SK-MEL-5 (cell line): ENCODE measurements at places on chromosomes 7 and 10.

- no peak for DNase-seq
Measured at GRCh38 chr7:79855172-79855571, 279.5 kb upstream of the GNAI1 start.

GRCh38 chr7:127251465-127252376 is 1.0 kb downstream of the GRM8 start:
- DNase-seq, result no peak

- DNase-seq, result peak; percentile 59
Measured at GRCh38 chr10:61024856-61025201, 80.8 kb upstream of the RHOBTB1 start.

- no peak for DNase-seq
Measured at GRCh38 chr7:40263752-40264390, 129.1 kb downstream of the SUGCT start.

DNA sequence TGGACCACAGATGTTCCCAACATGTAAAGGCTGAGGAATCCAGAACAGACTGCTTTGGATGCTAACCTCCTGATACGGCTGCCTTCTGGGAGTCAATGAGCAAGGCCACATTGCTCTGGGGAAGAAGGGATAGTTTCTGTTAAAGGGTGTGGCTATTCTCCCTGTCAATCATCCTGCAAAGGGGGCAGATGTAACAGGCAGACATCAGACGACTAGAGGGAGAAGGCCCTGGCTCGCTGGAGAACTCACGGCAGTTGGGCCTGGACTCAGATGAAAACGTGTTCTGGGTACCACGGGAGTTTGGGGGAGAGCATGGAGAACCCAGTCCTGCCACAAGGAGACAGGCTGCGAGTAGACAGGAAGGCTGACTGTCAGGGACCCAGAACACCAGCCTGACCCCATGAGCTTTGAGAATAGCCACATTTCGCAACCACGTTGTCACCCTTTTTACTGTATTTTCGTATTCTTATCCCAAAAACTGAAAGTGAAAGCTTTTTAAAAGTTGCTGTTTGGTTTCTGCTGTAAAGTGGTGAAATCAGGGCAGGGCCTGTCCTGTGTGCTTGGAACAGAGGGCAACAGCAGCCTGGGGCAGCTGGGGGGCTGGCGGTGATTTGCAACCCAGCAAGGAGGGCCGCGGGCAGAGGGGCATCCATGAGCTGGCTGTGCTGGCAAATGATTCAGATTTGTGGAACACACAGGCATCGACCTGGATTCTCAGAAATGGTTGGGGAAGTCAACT is 95.3 kb downstream of the MYOF start:
- no peak for DNase-seq

DNA sequence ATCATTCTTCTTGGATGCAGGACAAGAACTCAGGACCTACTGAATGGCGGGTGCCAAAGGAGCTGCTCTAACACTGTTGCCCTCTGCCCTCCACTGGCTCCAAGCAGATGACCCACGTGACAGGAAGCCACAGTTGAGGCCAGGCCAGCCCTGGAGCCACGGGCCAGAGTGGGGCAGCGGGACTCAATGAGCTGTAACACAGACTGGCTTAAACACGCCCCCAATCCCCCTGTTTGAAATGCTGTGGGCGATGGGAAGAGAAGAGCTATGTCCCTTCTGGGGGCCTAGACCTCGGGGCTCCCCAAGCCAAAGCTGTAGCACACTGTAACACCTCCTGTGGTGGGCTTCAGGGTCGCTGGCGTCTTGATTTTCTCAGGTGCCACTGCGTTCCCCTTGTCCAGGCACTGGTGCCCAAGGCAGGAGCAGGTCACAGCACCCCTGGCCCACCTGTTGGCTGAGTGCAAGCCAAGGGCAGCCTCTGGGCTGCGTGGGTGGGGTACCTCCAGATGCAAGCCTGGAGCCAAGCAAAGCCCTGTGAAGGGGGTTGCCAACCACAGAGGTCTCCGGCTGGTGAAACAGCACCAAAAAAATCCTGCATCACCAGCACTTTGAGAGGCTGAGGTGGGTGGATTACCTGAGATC is 18.6 kb upstream of the ZMIZ2 start:
- no peak for DNase-seq

GRCh38 chr10:16592378-16592777 is 70.7 kb upstream of the C1QL3 start:
- no peak for DNase-seq

DNA sequence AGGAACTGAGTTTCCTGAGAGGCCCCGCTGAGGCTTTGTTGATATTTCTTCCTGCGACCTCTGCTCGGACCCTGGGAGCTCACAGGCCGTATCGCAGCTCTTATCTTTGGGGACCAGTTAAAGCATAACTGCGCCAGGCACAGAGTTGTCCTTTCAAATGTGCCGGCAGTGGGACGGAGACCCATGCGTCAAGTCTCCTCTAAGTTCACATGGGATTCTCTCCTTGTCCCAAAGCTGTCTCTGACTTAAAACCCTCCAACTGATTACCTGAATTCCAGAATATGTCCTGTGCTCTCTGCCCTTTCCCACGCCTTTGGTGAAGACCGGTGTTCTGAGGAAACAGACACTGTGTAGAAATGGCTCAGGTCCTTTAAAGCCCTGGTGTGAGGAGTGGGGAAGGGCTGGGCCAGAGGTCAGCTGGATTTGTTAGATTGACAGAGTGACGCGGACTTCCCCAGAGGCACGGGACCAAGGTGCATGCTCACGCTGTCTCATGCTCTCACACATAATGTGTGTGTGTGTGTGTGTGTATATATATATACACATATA is 169.8 kb downstream of the EGFR start:
- no peak for DNase-seq

- DNase-seq, result no peak
Measured at GRCh38 chr10:69731184-69731583, 70.5 kb upstream of the COL13A1 start.

GRCh38 chr10:132653721-132654120 is 116.1 kb downstream of the INPP5A start:
- DNase-seq, result no peak

DNA sequence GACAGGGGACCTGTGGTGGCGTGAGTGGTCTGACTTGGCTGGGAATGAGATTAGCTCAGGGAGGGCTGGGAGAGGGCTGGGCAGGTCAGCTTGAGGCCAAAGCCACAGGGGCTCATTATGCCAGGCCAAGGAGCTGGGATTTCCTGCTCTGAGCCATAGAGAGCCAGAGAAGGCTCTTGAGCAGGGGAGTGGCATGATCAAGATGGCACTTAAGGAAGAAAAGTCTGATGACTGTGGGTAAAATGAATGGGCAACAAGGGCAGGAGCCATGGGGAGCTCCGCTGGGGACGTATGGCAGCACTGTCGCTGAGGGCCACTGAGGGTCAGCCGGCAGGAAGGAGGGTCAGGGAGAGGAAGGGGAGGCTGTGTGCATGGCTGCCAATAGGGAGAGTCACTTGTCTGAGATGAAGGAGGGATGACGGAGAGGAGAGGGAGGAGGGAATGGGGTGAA is 5.8 kb downstream of the ANTXRL start:
- DNase-seq, result no peak

- DNase-seq, result peak; percentile 84
Measured at GRCh38 chr10:104300736-104301292, 31.8 kb downstream of the GSTO2 start.

- DNase-seq, result no peak
Measured at GRCh38 chr7:79984210-79984609, 150.4 kb upstream of the GNAI1 start.

GRCh38 chr7:44695756-44696155 is 52.9 kb upstream of the ZMIZ2 start:
- DNase-seq, result no peak

GRCh38 chr7:150946421-150947240 is 31.5 kb downstream of the KCNH2 start:
- no peak for DNase-seq

- DNase-seq, result no peak
Measured at GRCh38 chr10:126099366-126099765, 203.0 kb downstream of the FANK1 start.

GRCh38 chr7:144487901-144488300 is 84.4 kb upstream of the NOBOX start:
- DNase-seq, result no peak

DNA sequence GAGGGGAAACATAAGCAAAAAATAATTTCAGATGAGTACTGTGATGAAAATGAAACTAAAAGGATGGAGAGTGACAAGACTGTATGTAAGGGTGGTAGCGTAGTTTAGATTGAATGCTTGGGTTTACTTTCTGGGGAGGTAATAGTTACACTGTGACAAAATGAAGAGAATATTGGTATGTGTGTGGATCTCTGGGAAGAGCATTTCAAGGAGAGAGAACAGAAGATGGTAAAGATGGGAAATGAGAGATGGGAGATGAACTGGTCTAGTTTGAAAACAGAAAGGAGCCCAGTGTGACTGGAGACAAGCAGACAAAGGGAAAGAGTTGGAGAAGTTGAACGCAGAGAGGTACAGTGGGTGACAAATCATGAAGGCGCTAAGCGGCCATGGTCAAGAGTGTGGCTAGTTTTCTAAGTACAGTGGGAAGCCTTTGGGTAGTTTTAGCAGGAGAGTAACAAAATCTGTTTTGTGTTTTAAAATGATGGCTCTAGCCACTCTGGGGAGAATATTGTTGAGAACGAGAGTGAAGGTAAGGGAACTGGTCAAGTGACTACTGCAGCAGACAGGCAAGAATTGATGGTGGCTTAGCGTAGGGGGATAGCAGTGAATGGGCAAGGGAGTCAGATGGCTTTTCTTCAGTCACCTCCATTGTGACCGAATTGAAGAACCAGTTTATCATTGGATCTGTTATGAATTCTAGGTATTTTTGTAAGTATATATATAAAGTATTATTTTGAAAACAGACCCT is 22.6 kb downstream of the PALS2 start:
- DNase-seq, result no peak

- DNase-seq, result peak; percentile 41
Measured at GRCh38 chr10:117320050-117320665, 55.1 kb downstream of the PDZD8 start.

GRCh38 chr7:66321283-66321682 is 116.1 kb downstream of the TPST1 start:
- no peak for DNase-seq

DNA sequence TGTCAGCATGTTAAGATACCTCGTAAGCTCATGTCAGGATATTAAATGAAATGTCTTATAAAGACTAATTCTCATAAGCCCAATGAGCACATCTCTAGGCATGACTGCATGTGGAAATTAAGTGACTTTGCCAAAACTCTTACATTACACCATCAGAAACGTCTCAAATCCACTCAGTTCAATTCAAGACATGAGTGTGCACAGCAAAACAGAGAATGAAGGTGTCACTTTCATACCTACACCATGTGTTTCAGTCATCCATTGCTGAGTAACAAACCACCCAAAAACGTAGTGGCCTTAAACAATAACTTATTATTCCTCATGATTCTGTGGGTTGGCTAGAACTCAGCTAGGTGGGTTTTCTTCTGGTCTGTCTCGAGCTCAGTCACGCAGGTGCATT is 99.8 kb downstream of the ATE1 start:
- DNase-seq, result no peak

DNA sequence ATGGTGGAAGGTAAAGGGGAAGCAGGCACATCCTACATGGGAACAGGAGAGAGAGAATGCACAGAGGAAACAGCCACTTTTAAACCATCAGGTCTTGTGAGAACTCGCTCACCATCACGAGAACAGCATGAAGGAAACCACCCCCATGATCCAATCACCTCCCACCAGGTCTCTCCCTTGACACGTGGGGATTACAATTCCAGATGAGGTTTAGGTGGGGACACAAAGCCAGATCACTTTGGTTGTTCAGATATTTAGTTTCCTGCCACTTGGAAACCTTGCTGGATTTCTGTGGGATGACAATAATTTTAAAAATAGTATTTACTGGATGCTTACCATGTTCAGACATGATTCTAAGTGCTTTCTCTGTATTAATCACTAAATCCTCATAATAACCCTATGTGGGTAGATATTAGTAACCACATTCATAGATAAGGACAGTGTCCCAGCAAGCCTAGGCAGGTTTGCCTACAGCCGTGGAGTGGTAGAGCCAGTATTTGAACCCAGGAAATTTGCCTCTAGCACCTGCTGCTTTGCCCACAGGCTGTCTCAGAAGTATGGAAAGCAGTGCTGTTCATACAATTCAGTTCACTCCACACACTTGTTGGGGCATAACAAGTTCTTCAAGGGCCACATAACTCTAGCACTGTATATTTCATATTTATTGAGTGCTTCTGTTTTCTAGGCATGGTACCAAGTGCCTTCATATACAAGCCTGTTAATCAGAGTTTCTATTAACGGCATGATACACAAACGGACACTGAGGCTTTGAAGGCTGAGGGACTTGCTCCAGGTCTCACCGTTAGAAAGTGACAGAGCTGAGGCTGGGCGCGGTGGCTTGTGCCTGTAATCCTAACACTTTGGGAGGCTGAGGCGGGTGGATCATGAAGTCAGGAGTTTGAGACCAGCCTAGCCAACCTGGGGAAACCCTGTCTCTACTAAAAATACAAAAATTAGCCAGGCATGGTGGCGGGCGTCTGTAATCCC is 8.3 kb downstream of the TLL2 start:
- DNase-seq, result no peak

DNA sequence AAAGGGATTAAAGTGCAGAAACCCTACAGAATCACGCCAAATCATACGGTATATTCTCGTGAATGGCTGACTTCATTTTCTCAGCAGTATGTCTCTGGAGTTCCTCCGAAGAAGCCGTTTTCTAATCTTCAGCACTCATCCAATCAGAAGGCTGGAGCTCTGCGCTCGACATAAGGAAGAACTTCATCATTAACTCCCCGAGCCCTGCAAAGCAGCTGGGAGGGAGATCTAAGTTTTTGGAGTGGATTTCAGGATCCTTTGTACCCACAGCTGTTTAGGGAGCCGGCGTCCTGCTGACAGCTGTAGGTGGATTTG is 40.7 kb upstream of the SDK1 start:
- peak; percentile 27 for DNase-seq

DNA sequence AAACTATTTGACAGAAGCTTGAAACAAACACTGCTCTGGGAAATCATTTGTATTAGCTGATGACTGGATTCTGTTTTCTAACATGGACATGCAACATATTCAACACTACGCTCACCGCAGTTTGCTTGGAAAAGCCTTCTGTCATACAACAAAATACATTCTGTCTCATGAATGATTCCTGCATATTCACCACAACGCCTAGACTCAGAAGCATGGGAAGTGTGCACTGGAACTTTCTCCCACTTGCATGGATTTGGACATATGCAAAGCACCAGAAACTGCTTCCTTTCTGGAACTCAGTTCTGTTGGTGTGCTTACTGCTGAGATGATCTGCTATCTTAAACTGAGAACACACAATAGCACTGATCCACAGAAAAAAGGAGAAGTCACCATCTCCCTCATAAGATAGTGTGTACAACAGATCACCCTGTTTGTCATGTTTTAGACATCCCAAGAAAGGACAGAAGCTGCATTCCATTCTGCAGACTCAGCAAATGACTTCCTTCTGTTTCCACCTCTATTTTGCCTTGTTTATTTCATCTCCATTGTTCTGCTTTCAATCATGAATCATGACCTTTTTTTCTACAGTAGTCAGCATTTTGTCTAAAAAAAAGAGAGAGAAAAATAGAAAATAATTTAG is 115.8 kb downstream of the HTR7 start:
- DNase-seq, result no peak
